ENCODE measurements at places on chromosomes 2 and 18. TPM values are rescaled to one million over a fixed set of nuclear protein-coding genes. Genes with fewer than 3 reads are reported as not detected.

GRCh38 chr2:111994042-111994441, 61.0 kb upstream of the TMEM87B start:
- no peak for DNase-seq

MSH2 gene
- total RNA-seq = 54.9 TPM

DNA sequence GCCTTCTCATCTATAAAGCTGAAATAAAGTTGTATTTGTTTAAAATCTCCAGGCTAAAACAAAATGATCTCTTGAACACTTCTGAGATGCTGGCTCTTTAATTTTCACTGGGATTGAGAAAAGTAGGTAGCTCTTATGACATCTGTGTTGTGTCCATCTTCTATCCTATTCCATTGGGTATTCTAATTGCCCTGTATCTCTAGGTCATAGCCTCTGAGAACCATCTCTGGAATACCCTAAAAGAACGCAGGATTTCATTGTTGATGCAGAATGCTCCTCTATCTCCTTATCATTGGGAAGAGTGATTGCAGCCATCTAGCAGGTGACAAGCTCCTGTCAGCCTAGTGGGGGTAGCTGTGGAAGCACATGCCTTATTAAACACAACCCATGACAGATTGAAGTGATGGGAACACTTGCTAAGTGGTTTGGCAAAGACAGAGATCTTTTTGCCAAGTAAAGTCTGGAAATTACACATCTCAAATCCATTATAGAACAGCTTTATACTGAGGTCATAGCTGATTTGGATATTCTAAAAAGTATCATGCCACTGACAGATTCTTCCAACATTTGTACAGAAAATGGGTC, 178.2 kb downstream of the TDRD15 start:
- no peak for DNase-seq

DSG3 gene
- 0.05 TPM for total RNA-seq

ZNF519 gene
- 6.5 TPM for total RNA-seq

Measured in HCT116 (cell line).